ENCODE measurements at places on chromosomes 7 and 10.

DNA sequence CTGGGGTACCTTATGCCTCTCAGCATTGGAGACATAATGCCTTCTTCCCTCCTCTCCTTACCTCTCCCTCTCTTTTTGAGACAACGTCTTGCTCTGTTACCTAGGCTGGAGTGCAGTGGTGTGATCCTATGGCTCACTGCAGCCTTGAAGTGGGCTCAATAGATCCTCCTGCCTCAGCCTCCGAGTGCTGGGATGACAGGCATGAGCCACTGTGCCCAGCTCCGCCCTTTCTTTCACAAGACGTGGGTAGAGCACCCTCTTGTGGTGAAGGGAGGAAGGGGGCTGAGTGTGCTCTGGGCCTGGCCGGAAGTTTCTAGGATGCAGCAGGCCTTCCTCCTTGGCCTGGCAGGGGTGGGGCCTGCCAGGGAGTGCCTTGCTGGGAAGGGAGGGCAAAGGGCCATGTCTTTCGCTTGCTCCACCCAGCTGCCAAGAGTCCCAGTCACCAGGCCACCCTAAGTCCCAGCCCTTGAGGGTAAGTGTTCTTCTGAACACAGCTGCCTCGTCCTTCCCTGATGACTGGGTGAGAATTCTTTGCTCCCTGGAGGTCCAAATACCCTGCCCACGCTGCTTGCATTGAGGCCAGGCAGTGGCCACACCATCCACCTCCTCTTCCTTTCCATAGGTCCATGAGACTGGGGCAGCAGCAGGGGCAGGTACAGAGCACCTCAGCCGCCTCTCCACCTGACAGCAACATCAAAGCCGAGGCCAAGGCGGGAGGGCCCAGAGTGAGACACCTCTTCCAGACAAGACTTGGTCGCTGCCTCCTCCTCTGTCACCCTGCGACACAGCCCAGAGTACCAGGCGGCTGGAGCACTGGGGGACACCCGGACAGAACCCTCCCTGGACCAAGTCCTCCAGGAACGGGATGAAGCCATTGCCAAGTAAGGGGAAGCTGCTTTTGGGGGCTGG, 3.7 kb downstream of the ABHD11 start:
- peaks cover 5% of the 10 kb centered on the region for H3K4me1 ChIP-seq
- H3K4me3 ChIP-seq, result no peak overlapping the region
- H3K27ac ChIP-seq, result peak overlapping the region; percentile 22
- ATAC-seq, result peak; percentile 56

DNA sequence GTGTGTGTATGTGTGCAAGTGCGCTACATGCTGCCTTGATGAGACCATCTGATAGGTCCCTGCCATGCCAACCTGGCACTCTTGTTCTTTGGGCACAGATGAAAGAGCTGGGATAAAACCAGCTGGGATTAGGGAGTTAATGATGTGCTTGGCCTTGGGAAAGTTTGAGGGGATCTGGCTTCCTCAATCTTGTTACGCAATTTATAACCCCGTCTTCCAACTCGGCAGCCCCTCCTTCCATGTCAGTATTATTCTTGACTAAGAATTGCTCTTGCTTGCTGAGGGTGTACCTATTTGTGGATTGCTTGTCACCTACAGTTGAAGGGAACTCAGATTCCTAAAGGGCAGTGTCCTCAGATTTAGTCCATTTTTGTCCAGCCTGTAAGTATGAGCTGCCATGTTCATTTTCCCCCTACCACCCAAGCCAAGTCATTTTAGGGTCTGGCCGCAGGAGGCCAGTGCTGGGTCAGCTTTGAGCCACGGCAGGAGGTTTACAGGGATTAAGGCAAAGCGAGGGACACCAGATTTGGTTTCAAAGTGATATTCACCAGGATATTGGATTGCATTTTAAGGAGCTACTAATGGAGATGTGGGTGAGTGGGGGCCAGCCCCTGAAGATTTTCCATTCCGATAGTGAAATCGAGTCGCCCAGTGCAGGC, 34.1 kb upstream of the KCNMA1 start:
- peaks cover 20% of the 10 kb centered on the region for H3K27me3 ChIP-seq
- H3K4me3 ChIP-seq, result no peak overlapping the region
- H3K4me1 ChIP-seq, result no peaks in the 10 kb centered on the region
- H3K36me3 ChIP-seq, result no peaks in the 10 kb centered on the region

GRCh38 chr10:113441220-113441619, 111.6 kb upstream of the HABP2 start:
- peaks cover 13% of the 10 kb centered on the region for H3K27me3 ChIP-seq
- no peak for ATAC-seq
- H3K27ac ChIP-seq, result no peak overlapping the region
- no peaks in the 10 kb centered on the region for H3K4me1 ChIP-seq
- no peaks in the 10 kb centered on the region for H3K36me3 ChIP-seq

DNA sequence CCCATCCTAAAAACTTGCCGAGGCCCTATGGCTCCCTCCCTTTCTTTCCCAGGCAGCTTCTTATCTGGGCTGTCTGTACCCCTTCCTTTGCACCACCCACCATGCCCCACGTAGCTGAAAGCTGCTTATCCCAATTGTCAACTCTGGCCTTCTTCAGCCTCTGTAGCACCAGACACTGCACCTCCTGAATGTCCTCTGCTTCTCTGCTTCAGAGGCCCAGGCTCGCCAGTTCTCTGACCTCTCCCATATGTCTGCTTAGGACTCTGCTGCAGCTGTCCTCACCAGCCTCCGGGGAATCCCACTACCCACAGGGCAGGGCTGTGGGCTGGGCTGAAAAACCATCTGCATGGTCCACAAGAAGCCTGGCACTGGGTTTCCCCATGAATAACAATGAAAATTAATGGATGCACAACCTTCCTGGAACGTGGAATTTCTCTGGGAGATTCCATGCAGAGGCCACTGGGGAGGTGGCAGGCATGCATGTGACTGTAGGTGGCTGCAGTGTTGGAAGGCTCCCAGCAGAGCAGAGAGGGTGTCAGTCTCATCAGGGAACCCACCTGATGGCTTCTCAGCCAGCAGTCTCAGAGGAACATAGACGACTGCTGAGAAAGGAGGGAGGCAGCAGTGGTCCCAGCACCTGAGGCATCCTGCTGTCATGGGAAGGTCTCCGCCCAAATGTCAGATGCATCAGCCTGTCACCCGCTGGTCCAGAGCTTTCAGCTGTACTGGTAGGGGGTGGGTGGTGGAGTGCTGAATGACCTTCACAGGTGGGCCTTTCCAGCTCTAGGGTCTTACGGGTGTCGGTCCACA, 16.8 kb upstream of the SH2D4B start:
- no peak overlapping the region for H3K4me3 ChIP-seq
- H3K27me3 ChIP-seq, result no peaks in the 10 kb centered on the region
- H3K27ac ChIP-seq, result peak overlapping the region; percentile 90

DNA sequence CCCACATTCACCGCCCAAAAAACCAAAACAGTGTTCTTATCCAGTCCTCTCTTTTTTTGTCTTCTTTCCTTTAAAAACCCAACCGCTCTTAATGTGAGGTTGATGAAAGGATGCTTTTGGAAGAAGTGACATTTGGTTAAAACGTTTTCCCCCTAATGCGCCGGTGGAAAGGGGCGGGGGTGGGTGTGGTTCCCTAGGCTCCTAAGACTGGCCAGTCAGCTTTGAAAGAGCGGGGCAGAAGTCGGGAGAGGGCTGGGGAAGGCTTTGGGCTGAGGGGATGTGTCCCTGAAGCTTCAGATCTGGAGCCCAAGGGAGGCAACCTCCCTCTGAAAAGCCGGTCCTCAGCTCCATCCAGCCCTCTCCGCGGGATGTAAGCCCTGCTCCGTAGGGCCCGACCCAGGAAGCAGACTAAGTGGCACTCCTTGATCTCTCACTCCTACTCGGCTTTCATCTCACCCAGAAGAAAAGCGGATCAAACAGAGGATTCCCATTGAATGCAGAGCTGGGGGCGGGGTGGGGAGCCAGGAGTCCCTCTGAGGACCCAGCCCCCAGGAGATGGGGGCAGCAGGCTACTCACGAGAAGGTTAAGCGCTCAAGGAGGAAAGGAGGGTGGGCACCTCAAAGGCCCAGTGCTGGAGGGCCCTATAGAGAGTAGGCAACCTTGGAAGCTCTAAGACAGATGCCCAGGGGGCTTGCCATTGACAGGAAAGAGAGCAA, 2.4 kb upstream of the EVX1 start:
- peaks cover 71% of the 10 kb centered on the region for H3K27me3 ChIP-seq
- peaks cover 5% of the 10 kb centered on the region for H3K4me1 ChIP-seq
- no peak for ATAC-seq
- H3K27ac ChIP-seq, result no peak overlapping the region

DNA sequence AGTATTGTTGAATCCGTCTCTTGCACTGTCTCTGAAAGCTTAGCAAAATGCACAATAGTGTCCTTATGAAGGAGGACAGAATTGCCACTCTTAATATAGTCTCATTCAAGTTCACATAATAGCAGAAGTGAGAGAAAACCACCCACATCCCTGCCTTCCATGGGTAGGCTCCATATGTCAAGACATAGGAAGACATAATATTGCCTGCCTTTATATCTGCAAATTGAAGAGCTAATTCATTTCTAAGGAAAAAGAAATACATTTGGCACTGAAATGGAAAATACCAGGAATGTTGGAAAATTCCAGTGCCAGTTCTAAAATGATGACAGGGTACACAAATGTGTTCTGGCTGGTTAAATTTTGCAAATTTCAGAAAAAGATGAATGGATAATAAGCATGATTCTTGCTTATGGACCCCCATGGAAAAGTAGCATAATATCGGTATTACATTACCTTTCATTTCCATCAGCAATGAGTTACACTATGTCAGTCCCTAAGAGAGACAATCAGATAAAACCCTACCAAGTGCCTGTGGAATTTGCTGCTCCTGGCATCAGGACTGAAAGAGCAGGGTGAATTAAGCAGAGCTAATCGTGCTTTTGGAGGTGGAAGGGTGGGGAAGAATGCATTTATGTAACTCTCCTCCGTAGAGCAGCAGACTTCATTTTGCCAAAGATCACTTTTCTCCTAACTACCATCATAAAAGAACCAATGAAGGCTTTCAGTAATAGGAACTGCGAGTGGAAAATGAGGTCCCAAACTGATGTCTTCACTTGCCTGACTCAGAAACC, 312.6 kb downstream of the FGFR2 start:
- H3K27ac ChIP-seq, result no peak overlapping the region
- no peak for ATAC-seq
- no peaks in the 10 kb centered on the region for H3K27me3 ChIP-seq
- H3K4me3 ChIP-seq, result no peak overlapping the region
- no peaks in the 10 kb centered on the region for H3K4me1 ChIP-seq

GRCh38 chr7:21526448-21526847, 16.4 kb upstream of the DNAH11 start:
- H3K4me1 ChIP-seq, result no peaks in the 10 kb centered on the region
- no peak for ATAC-seq
- H3K27ac ChIP-seq, result no peak overlapping the region
- no peak overlapping the region for H3K4me3 ChIP-seq
- no peaks in the 10 kb centered on the region for H3K27me3 ChIP-seq

DNA sequence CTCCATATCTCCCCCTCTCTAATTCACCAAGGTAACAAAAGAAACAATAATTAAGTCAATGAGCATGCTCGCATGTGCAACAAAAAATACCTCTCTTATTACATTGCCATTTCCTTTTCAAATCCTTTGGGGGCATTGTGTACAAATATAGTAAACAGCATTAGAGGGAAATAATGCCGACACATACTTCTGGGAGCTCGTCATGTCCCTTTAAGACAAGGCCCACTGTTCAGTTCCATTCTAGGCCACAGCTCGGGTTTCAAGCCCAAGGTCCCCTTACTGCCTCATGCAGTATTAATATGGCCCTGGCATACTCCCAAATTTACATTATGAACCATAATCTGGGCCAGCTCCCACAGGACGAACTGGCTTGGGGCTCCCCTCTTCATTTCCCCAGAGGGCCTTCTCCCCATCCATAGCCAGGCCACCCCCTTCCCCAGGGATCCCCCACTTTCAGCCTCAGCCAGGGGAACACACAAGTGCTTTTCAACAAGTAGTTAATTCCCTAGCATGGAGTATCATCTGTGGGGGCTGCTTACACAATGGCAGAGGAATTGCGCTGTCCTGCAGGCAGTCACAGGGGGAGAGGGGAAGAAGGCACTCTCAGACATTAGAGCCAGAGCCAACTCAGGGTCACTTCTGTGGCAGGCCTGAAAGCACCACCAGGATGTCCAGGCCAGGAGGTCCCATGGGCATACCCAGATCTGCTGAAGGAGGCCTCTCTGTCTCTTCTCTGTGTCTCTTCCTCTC, 110.6 kb downstream of the KCNMA1 start:
- peaks cover 26% of the 10 kb centered on the region for H3K27me3 ChIP-seq
- no peak overlapping the region for H3K4me3 ChIP-seq
- H3K27ac ChIP-seq, result no peak overlapping the region
- ATAC-seq, result no peak

Data from activated T-helper 17 cell treated with anti-CD3 and anti-CD28 coated beads, Interleukin-2, amount 50 U/mL, for 72 hours (primary cell).